ENCODE measurements at places on chromosomes 1 and 21. TPM values are rescaled to one million over a fixed set of nuclear protein-coding genes. Genes with fewer than 3 reads are reported as not detected.

The C1QC gene
- total RNA-seq, result not detected

The FCRL1 gene
- not detected for total RNA-seq

The AVPR1B gene
- not detected for total RNA-seq

The SPOCD1 gene
- 52.0 TPM for total RNA-seq

The TDRKH gene
- total RNA-seq, result 1.9 TPM

The C8B gene
- total RNA-seq, result not detected

The TMEM82 gene
- 0.11 TPM for total RNA-seq

The FMO1 gene
- not detected for total RNA-seq

The NHLH1 gene
- total RNA-seq, result 0.13 TPM

The RHBDL2 gene
- total RNA-seq, result 0.17 TPM

The S100A12 gene
- not detected for total RNA-seq

The WDR77 gene
- total RNA-seq, result 76.7 TPM

The KRTAP6-3 gene
- not detected for total RNA-seq

The FCMR gene
- not detected for total RNA-seq

The ADAMTS5 gene
- 10.1 TPM for total RNA-seq

The MIXL1 gene
- not detected for total RNA-seq

The CYP4A11 gene
- total RNA-seq, result not detected

The USP48 gene
- 25.1 TPM for total RNA-seq

The A3GALT2 gene
- not detected for total RNA-seq

The NMNAT1 gene
- total RNA-seq, result 11.0 TPM

The FBXO28 gene
- total RNA-seq, result 48.0 TPM

The STIL gene
- 26.5 TPM for total RNA-seq
